ENCODE measurements at places on chromosomes 11 and 22.

DNA sequence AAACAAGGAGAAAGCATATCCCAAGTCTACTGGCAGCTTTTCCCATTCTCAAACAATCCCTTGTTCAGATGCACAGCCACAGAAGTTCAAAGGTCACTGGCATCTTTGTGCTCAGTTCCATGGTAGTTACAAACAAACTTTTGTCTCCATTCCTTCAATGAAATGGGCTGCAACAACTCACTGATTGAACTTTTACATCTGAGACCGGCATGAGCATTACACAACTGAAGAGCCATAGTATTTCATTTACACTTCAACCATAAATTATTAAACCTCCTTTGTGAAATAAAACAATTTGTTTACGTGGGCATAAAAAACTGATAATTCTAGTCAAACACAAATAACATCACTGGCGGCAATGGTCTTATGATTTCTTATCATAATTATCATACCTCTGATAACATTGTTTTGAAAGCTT lies 67.8 kb upstream of the ARHGAP32 start:
- no peak for DNase-seq

DNA sequence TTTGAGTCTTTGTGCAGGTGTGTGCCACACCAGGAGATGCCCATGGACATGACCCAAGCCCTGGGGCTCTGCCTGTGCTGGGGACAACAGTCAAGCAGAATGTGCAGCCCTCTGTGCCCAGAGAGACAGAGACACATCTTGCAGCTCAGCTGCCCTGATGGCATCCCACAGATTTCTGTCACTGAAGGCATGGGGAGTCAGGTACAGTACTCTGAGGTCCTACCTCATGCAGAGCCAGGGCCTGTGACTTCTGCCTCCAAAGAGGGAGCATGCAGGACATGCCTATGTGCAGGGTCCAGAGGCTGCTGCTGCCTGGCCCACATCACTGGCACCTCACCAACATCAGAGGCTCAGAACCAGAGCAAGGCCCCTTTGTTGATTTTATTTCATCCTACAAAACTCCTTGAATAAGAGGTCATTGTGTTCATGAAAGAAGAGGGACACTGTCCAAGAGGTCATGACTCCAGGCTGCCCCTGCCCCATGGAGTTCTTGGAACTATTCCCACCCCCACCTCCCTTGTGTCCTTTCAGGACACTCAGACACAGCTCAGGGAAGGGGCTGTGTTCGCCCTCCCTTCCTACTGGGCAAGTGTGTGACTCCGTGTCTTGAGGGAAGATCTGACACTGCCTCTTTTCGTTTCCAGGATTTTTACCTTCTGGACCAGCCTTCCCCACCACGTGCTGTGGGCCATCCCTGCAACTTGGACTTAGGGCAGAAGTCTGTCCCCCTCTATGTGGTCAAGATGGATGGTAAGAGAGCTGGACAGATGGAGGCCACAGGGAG lies 62.3 kb downstream of the BTG4 start:
- DNase-seq = no peak

- no peak for DNase-seq
These were observed 312.2 kb downstream of the BRD1 start for GRCh38 chr22:49515475-49515874.

DNA sequence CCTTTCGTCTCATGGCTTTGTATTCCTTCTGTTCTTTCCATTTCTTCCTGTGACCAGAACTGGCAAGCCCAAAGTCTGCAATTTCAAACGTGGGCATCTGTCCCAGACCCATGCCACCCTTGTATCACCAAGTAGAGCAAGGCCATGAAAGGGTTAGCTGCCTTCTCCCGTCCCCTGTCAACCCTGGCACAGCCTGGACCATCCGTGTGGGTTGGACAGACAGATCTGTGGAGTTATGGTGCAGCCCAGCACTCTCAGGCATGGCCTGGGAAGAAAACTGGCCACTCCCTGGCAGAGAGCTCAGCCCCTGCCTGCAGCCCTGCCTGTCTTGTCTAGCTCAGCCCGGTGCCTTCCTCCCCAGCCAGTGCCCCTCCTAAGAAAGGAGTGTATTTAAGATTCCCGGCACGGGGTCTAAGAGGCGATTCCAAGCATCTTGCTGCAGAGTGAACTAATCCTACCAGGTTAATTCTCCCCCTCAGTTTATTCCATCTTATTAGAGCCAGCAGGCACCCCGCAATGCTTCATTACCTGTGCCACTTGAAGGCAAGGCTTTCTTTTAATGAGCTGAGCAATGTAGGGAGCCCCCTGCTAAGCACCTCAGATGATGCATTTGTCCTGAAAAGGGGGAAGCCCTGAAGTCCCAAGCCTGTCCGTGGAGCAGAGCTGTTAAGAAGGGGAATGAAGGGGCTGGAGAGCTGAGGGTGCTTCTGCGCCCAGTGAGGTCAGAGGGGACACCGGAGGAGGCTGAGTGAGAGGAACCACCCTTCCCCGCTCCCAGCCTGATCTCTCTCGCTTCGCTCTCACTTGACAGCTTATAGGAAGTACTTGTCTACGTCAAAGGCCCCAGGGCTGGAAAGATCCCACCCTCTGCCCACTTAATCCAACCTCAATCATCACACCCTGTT lies 130.6 kb downstream of the SPATA19 start:
- no peak for DNase-seq

DNA sequence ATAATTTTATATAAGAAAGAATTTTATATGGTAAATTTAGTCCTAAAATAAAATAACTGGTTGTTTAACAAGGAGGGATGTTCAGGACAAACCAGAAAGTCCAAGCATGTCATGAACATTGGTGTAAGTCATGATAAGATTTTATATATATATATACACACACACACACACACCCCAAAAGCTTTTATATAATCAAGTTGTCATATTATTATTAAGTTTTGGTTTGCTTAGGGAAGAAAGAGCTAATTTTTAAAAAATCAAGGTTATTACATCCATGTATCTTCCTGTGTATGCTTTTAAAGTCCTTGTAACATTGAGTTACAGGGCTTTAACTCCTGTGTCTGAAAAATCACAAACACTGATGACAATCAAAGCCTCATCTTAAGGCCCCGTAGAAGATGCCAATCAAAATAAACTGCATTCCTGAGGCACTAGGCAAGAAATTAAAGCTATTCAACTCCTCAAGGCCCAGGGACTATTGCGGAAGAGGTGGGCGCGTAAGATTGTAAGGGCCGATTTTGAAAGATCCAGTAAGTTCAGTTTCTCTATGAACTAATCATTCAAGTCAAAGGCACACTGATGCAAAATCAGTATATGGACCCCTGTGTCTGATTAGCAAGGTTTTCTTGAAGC lies 16.8 kb downstream of the APOL6 start:
- DNase-seq = no peak

GRCh38 chr11:57430952-57431351 lies 4.0 kb upstream of the SLC43A3 start:
- DNase-seq = no peak

DNA sequence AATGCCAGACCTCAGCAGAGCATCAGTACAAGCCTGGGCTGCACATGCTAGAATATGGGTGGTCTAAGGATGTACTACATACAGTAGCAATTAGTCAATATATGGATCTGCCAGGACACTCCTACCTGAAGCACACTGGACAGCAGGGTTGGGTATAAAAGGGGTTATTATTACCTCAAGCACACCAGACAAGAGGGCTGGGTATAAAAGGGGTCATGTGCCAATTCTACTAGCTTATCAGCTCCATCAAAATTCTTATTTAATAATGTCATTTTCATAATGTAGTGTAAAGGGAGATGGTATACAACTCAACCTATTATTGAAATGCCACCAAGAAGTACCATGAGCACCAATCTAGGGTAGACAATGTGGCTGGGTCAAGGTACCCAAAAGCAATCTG lies 44.7 kb upstream of the PRODH start:
- DNase-seq = no peak

DNA sequence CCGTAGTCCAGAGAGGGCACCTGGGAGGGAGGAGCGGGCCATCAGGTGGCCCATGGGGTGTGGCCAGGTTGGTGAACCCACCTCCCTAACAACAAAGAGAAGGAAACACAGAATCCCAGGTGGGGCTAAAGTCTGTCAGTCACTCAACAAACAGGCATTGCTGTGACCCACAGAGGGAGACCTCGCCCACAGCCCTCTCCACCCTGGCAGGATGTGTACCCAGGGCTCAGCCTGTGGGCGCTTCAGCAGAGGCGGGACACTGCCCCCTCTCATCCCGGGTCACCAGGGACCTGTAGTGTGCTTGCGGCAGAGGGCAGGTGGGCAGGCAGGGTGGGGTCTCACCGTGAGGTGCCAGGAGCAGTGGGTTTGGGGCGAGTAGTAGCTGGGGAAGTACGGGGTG lies 25.1 kb downstream of the TMPRSS6 start:
- no peak for DNase-seq
